Hematopoietic multipotent progenitor cell treated with erythropoietin and hydrocortisone succinate and interleukin-3 and kit ligand, for 4 days (in vitro differentiated cells): ENCODE measurements at places on chromosomes 4 and X.
A peak's percentile ranks its signal among the peaks of the same experiment; 100 is the strongest.

DNA sequence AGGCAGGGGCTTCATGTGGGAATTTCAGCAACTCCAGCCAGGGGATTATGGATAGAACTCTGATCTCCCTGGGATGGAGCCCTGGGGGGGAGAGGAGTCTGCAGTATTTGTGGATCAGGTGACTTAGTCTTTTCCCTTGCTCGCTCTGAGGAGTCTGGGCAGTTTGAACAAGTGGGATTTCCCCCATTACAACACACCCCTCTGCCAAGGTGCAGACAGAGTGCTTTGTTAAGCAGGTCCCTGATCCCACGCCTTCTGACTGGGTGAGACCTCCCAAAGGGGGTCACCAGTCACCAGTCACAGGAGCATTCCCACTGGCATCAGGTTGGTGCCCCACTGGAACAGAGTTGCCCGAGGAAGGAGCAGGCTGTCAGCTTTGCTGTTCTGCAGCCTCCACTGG lies 123.9 kb downstream of the LHFPL1 start:
- no peak for DNase-seq

DNA sequence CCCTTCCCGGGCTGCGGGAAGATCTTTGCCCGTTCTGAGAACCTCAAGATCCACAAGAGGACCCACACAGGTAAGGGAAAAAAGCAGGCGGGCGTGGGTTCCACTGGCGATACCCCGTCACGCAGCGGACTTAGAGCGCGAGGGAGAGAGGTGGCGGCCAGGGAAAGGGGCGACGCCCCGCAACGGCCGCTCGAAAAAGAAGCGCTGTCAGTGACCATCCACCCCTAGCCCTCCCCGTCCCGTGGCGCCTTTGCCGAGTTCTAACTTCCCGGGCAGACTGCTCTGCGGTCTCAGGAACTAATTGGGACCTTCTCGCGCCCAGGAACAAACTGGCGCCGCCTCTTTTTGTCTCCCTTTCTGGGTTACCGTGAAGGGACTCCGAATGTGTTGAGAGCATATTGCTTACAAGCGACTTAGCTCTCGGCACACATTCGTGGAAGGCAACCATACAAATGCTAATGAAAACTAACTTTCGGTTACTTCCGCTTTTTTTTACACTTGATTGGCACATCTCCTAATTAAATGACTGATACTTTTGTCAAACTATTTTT lies 1.8 kb downstream of the ZIC3 start:
- DNase-seq = peak; percentile 41

DNA sequence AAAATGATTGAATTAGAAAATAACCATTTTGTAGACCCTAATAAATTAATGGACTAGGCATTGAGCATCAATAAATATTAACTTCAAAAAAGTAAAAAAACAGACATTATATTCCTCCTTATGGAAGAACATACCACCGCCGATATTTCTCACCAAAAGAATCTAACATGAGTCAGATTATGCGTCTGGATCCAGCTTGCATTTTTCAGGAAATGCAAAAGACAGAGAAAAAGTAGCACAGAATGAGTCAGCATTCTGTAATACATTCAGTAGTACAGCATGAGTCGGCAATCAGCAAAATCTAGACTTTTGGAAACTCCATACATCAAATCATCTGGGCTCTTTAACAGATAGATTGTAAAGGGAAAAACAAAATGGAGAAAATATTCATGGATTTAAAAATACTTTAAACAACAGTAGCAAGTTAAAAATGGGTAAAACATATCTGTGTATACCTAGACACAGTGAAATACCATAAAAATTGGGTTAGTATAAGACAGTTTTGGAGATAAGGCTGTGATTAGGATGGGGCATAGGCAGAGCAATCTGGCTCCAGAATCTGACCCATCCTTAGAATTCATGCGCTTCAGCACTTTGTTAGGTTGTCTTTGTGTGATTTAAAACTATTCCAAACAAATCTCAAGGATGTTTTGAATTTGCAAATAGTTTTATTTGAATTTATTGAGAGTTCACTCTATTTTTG lies 633.0 kb upstream of the FAM241A start:
- peak; percentile 27 for DNase-seq

- peak; percentile 38 for DNase-seq
Observed at GRCh38 chr4:40629401-40630334, at the start of gene RBM47. Gene RBM47 (minus strand): TSS chr4:40629864. CDS start chr4:40438893, 190,971 bp downstream.

- no peak for DNase-seq
Observed at GRCh38 chrX:24151513-24151912, 2.0 kb downstream of the ZFX start.

DNA sequence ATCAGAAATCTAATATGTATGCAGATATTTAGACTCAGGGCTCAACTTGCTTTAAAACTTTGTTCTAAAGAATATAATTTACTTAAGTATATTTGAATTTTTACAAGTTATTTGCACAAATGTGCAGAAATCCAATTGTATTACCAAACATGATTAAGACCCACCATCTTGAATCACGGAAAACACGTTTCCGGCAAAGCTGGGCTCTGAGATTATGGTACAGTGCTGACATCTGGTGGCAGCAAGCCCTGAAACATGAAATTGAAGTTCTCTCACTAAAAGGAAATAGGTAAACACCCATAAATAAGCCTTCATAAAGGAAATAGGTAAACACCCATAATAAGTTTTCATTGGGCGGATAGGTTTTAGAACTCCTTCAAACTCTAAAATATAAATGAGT lies 98.3 kb upstream of the MAOA start:
- DNase-seq = peak; percentile 70

DNA sequence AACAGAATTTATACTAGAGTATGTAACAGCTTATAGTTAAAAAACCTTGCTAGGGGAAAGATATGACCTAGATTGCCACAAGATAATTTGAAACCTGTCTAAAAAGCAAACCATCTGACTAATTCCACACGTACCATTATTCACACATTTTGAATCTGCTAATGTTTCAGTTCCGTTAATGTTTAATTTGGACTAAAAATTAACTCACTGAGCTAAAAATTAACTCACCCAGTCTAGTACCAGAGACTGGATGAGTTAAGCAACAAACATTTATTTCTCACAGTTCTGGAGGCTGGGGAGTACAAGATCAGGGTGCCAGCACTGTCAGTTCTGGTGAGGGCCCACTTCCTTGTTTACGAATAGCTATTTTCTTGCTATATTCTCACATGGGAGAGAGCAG lies 231.5 kb upstream of the DIAPH2 start:
- DNase-seq = no peak
